ENCODE measurements at places on chromosomes 6 and 20.

DNA sequence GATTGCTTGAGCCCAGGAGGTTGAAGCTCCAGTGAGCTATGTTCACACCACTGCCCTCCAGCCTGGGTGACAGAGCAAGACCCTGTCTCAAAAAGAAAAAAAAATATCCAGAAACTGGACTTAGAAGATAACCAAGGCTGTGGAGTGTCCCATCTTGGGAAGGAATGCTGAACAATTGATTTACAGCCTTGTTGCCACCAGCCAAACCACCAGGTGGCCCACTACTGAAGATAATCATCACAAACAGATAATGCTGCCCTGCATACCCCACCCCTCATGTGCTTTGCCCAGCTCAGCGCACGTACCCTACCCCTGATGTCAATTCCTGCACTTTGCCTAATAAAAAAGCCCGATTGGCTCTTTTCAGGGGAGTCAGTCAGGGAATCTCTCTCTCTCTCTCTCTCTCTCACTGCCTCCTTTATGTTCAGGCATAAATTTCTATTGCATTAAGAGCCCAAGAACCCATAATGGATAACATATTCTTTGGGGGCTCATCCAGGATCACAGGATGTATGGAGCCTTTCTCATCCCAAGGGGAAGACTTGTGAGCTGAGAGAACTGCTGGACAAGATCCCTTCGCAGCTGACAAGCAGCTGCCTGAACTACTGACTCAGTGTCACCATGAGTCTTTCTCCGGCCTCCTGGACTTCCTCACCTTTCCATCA lies 166.4 kb downstream of the CD24 start:
- DNase-seq: no peak

DNA sequence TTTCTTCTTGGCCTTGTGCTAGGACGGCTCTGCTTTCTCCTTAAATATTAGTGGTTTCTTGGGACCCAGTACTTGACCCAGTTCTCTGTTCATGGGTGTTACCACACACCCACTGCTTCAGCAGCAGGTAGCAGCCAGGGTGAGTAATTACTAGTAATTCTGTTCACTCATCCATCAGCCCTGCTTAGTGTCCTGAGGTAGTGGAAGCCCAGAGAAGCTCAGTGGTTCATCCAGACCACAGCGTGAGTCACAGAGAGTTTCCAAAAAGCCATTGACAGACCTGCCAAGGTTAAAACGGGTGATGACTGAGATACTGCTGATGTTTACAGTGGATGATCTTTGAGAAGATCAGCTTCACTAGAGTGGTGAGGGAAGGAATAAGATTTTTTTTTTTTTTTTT lies 51.7 kb upstream of the HINT3 start:
- DNase-seq: peak; percentile 56

GRCh38 chr20:41177636-41178035 lies 40.3 kb downstream of the PLCG1 start:
- no peak for DNase-seq

GRCh38 chr6:157649311-157650260 lies 173.5 kb upstream of the SNX9 start:
- no peak for DNase-seq

DNA sequence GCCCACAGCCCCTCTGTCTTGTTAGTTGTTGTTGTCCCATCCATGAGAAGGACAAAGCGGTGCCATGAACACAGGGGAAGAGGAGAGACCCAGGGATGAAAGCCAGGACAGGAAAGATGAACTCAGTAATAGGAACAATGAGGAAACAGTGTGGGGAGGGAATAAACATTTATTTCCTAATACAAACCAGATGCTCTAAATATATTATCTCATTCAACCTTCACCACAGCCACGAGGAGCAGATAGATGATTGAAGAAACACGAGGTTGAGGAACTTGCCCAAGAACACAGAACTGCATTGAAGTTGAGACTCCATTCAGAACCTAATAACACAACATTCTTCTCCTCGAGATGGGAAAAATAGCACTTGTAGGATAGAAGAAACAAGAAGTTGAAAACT lies 53.0 kb upstream of the AIG1 start:
- no peak for DNase-seq

GRCh38 chr6:148075352-148075751 lies 267.3 kb upstream of the SASH1 start:
- DNase-seq: no peak

GRCh38 chr20:52416953-52417352 lies 225.4 kb upstream of the ZFP64 start:
- DNase-seq: no peak

GRCh38 chr20:14570811-14571210 lies 233.4 kb upstream of the FLRT3 start:
- DNase-seq: no peak

GRCh38 chr20:17838921-17839320 lies 129.7 kb downstream of the SNX5 start:
- DNase-seq: no peak

DNA sequence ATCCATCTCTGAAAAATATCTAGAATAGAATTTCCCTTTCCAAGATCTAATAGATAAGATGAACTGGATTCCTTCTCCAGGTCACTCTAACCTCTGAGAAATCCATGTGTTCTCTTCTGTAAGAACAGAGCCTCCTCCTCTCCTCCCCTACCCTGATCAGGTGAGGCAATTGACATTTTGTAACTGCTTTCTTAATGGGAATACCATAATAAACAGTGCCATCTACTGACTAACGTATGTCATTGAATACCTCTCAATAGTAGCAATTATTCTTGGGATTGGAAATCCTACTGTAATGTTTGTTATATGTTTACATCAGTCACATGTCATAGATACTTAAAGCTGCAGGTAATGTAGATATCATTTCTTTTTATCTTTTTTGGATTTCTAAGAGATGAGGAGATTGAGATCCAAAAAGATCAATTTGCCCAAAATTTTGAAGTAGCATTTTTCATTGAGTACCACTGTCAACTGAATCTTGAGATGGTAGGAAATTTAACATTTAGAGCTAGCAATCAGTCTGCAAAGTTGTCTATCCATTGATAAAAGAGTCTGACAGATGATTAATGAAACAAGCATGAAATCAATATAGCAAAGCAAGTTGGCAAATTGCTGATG lies 365.8 kb upstream of the HSF2 start:
- DNase-seq: no peak

DNA sequence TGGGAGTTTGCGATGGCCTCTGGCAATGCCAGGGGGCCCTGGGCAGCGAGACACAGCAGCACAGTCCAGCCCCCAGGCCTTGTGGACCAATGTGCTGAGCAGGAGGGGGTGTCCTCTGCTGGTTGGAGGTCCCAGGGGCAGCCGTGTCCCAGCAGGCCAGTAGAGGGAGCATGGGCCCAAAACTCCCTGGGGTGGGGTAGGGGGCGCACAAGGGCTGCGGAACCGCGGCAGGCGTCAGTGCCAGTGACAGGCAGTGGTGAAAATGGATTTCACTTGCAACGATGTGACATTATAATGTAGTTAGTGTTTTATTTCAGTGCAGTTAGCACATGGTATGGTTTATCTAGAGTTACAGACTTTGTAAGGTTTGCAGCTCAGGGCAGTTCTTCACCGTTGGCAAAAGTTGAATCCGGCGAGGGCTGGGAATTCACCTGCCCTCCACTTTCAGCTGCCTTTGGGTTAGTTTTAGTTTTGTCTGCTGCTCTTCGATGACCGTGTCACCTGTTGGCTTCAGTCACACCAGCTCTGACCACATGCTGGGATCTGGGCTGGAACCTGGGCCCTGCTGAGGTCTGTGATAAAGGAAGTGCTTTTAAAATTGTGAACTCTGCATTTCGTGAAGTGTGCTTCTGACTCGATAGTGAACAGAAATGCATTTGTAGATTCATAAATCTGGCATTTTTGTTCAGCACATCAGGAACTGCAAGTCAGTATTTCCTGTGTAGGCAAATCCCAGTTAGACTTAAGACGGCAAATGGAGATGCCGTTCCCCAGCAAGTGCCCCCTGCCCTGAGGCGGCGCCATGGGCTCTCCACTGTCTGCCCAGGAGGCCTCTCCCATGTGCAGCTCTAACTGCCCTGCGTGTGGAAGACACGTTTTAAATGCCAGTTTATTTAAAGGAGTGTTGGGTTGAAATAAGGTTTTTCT lies 46.8 kb downstream of the PYGB start:
- DNase-seq: peak; percentile 78

DNA sequence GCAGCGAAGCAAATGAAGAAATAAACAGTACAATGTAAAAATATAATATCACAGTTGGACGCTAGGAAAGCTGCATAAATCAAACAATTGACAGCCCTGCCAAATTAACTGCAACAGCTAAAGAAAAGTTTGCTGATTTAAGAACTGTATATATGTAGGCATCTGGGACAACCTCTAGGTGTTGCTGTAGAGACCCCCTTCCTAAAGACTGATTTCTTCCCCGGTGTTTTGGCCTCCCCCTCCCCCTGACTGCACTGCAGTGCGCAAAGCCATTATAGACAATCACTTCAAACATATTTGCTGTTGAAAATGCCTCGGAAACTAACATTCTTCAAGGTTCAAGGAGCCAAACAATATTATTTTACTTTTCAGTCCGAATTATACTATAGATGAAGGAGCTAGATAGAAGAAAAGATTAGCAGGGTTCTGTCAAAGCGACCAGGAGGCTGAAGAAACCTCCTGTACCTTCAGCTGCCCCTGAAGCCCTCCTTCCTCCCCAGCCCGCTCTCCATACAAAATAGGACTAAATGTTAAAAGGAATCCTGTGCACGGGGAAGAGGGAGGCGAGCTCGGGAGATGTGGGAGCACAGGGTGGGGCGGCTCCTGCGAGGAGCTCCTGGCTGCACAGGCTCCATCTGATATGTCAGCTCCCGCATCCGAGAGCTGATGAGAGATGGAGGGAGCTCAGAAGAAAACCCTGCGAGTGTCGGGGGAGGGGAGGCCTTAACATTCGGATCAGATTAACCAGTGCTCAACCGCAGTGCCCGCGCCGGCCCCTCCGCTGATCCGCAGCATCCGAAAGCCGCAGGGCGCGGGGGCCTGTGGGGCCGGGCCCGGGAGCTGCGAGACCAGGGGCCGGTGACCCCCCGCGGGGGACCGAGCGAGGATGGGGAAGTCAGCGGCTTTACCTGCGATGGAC lies 822 bp downstream of the ELOVL4 start:
- peak; percentile 27 for DNase-seq

- DNase-seq: no peak
Observed at GRCh38 chr6:133973109-133973971, 20.3 kb downstream of the TBPL1 start.

- DNase-seq: no peak
Observed at GRCh38 chr6:158244373-158244772, 67.9 kb upstream of the TULP4 start.

GRCh38 chr6:161215193-161215592 lies 58.7 kb downstream of the AGPAT4 start:
- no peak for DNase-seq

DNA sequence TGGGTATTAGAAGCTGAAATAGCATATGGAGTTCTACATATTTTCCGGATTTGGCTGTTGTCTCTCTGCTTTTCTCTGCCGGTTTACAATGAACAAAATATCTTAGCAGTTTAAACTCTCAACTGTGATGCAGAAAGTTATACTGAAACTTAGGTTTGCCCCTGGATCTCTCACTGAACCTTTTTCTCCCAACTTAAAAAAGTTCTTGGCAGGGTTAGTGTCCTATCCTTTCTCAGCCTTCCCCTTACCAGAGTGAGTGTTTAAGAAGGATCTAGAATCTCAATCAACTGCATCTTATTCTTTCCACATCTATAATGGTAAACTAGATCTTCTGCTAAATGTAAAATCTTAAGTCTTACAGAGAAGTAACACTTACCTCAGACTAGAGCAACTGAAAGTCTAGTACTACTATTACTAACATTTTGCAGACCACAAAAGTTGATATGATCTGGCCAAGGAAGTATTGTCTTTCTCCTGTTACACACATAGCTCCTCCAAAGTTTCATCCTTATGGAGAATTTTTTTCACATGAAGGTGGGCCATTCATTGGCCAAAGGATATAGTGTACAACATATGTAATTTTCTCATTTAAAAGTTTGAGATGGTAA lies 392.3 kb upstream of the RUNX2 start:
- DNase-seq: no peak

GRCh38 chr6:44856479-44856878 lies 469.0 kb downstream of the CDC5L start:
- DNase-seq: no peak

GRCh38 chr6:3987053-3987452 lies 91.9 kb downstream of the FAM217A start:
- DNase-seq: no peak

DNA sequence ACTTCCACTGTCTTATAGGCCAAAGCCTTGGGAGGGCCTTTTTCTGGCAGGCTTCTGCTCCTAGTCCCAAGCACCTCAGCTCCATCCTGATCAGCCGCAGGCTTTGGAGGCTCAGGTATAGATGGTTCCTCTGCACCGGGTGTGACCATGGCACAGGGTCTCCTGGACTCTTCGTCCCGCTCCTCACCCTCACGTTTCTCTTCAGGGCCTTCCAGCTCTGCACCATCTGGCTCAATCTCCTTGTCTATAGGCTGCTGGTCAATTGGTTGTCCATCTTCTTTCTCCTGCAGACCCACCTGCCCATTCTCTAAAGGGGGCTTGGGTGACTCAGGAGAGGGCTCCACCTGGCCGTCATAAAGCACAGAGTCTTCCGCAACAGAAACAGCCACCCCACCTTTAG lies 37.0 kb downstream of the BFSP1 start:
- no peak for DNase-seq

- no peak for DNase-seq
Observed at GRCh38 chr6:89244241-89244985, 27.3 kb upstream of the GABRR1 start.

DNA sequence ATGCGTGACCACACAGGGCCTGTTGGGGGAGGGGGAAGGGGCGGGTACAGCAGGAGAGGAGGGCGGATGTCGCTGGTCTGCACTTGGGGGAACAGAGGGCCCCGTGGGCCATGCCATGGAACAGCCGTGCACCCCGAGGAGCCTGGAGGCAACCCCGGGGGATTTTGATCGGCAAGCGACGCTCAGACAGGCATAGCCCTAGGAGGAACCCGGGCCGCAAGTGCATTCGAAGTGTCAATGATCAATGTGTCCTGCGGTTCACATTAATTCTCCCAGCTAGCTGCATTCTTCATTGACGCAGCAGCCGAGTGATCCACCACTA lies 772.8 kb upstream of the DEFB115 start:
- no peak for DNase-seq

GRCh38 chr6:5644523-5645185 lies 362.1 kb downstream of the NRN1 start:
- DNase-seq: no peak

DNA sequence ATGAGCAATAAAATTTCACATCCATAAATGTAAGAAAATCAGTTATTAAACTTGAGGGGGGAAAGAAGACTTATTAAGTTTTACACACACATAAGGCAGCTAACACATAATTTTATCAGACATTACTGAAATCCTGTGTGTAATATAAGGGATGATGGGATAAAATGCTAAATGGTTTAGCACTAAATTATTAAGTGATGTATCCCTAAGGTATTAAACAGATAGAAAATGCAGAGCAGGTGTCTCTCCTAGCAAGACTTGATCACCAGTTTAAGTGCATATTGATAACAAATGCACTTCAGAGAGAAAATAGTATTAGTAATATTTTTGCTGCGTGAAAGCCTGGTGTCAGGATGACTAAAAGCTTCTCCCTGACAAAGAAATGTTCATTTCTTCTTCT lies 172.8 kb upstream of the ZFP64 start:
- DNase-seq: no peak
